ENCODE measurements at places on chromosomes 6 and 20. TPM values are rescaled to one million over a fixed set of nuclear protein-coding genes. Genes with fewer than 3 reads are reported as not detected.

- no peak overlapping the region for H3K4me3 ChIP-seq
- no peaks in the 10 kb centered on the region for H3K36me3 ChIP-seq
- H3K27ac ChIP-seq, result no peak overlapping the region
- no peaks in the 10 kb centered on the region for H3K4me1 ChIP-seq
- peaks cover 37% of the 10 kb centered on the region for H3K27me3 ChIP-seq
Measured at GRCh38 chr20:45153752-45154151, 20.9 kb upstream of the PI3 start.

DNA sequence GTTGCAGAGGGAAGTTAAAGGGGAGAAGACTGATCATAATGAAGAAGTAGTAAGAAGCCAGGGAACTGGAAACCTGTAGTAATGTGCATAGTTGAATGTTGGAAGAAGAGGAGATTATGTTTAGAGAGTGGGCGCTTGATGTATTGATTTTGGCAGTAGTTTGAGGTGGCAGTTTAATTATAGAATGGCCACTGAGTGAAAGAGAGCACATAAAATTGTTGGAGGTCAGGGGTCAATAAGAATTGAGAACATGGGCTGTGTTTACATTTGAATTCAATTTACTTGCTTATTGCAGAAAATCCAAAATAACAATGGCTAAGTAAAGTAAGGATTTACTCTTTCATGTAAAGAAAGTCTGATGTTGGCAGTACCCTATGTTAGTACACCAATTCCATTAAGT lies 15.7 kb downstream of the VTA1 start:
- no peak overlapping the region for H3K4me3 ChIP-seq
- no peak for DNase-seq
- peak overlapping the region; percentile 2 for H3K27ac ChIP-seq
- H3K4me1 ChIP-seq, result peaks cover 23% of the 10 kb centered on the region
- H3K36me3 ChIP-seq, result peaks cover 3% of the 10 kb centered on the region

- no peak for DNase-seq
- H3K4me3 ChIP-seq, result no peak overlapping the region
- no peak overlapping the region for H3K27ac ChIP-seq
- H3K4me1 ChIP-seq, result peaks cover 13% of the 10 kb centered on the region
Measured at GRCh38 chr6:14728396-14729024, 517.4 kb upstream of the JARID2 start.

GRCh38 chr6:163892824-163893561 lies 478.5 kb downstream of the QKI start:
- H3K4me3 ChIP-seq, result no peak overlapping the region
- no peak for DNase-seq
- H3K4me1 ChIP-seq, result no peaks in the 10 kb centered on the region
- peaks cover 3% of the 10 kb centered on the region for H3K36me3 ChIP-seq
- H3K27me3 ChIP-seq, result no peaks in the 10 kb centered on the region

DNA sequence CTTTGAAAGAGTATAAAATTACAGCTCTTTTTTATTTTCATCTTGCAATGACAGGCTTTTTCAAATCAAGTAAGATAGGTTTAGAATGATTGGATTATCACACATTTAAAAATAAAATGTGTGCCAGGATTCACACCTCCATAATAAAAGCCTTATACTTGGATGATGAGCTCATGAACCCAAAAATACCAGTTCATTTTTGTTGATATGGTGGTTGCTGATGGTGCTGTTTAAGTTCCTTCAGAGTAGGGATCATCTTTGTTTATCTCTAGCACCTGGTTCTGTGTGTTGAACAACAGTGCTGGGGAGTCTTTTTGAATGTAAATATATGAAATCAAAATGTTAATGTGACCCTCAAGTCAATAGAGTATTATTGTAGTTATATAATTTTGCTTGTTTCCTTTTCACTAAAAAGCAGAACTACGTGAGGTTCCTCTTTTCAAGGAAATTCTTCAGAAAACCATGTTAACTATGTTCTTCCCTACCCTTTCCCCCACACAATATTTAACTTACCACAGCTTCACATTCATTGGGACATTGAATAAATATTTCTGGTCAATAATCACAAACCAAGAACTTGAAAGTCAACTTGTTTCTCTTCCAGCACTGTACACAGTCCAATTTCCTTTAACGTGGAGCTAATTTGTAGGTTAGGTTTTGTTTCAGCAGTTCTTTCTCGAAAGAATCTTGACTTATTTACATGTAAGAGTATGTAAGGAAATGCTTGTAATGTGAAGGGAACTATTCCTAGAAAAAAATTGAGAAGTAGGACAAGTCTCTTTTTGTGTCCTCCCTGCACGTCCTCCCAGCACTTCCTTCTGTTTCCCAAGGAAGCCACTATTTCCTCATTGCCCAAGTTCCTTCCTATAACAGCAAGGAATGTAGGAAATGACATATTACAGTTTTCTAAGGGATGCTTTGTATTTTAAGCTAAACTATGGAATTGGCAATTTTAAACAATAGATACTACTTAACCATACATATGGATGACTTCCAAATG lies 945.9 kb upstream of the CITED2 start:
- DNase-seq, result no peak
- peaks cover 40% of the 10 kb centered on the region for H3K4me1 ChIP-seq
- no peak overlapping the region for H3K4me3 ChIP-seq
- H3K27ac ChIP-seq, result no peak overlapping the region
- no peaks in the 10 kb centered on the region for H3K36me3 ChIP-seq

GRCh38 chr20:33009214-33010132 lies 2.0 kb downstream of the BPIFB2 start:
- H3K36me3 ChIP-seq, result no peaks in the 10 kb centered on the region
- peaks cover 45% of the 10 kb centered on the region for H3K27me3 ChIP-seq
- H3K4me1 ChIP-seq, result peaks cover 3% of the 10 kb centered on the region
- no peak overlapping the region for H3K27ac ChIP-seq

DNA sequence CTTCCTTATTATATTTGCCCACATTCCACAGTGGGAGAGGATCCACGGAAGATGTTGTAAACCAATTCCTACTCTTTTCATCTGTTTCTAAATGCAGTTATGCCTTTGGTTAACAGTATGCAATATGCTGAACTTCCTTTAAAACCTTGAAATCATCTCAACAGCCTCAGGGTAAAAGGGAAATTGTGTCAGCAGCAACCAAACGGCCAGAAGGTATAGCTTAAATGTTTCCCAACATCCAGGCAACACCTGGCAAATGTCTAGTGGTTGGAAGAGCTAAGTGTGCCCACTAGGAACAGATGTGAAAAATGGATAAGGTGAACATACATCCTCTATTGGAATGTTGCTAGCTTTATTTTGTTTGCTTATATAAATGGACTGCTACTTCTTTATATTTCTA lies 164.8 kb downstream of the FAXC start:
- H3K27ac ChIP-seq, result no peak overlapping the region
- H3K4me3 ChIP-seq, result no peak overlapping the region
- no peaks in the 10 kb centered on the region for H3K4me1 ChIP-seq
- DNase-seq, result no peak

DNA sequence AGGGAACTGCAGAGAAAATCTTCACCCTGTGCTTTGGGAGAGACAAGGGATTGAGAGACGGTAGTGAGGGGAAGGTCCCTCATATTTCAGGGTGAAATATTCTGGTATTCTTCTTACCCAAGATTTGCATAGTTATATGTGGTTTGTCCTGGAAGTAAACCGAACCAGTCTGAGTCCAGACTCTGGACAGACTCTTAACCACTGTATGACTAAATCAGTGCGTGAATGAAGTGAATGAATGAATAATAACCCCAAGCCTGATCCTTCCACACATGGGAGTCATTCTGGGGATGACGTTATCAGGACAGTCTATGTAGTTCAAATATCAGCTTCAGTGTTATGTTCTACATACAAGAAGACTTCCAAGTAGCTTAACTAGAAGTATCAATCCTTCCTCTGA lies 690.7 kb downstream of the KIF16B start:
- H3K27me3 ChIP-seq, result peaks cover 3% of the 10 kb centered on the region
- no peaks in the 10 kb centered on the region for H3K4me1 ChIP-seq
- no peak overlapping the region for H3K4me3 ChIP-seq
- H3K27ac ChIP-seq, result no peak overlapping the region
- no peak for DNase-seq

GRCh38 chr6:139051396-139052060 lies 23.0 kb downstream of the ABRACL start:
- no peak overlapping the region for H3K4me3 ChIP-seq
- H3K4me1 ChIP-seq, result peaks cover 7% of the 10 kb centered on the region

DNA sequence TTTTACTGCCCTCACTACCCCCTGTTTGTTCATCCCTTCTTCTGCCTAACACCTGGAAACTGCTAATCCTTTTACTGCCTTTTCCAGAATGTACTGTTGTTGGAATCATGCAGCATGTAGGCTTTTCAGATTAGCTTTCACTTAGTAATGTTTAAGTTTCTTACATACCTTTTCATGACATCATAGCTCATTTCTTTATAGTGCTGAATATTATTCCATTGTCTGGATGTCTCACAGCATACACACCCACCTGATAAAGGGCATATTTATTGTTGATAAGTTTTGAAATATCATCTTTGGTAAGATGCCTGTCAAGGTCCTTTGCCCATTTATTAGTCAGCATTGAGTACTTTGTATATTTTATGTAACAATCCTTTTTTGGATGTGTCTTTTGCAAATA lies 588.2 kb upstream of the NRSN1 start:
- no peaks in the 10 kb centered on the region for H3K4me1 ChIP-seq
- H3K27me3 ChIP-seq, result no peaks in the 10 kb centered on the region
- no peaks in the 10 kb centered on the region for H3K36me3 ChIP-seq
- DNase-seq, result no peak
- no peak overlapping the region for H3K27ac ChIP-seq

DNA sequence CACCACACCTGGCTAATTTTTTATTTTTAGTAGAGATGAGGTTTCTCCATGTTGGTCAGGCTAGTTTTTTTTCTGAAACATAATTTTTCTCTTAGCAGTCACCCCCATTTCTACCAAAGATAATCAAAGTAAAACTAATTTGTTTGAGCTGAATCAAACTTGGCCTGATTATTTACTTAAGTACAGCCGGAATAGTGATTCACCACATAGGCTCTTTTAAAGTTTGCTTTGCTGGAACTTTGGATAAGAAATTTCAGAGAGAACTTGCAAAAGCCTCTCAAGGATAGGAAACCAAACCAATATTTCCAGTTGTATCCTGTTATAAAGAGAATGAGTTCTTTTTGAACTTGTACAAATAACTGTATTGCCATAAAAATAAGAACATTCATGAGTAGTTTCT lies 105.0 kb upstream of the SYNCRIP start:
- H3K27ac ChIP-seq, result no peak overlapping the region
- peaks cover 6% of the 10 kb centered on the region for H3K4me1 ChIP-seq
- H3K36me3 ChIP-seq, result no peaks in the 10 kb centered on the region
- no peak for DNase-seq

GRCh38 chr6:69936674-69937363 lies 70.5 kb downstream of the COL19A1 start:
- peak overlapping the region; percentile 77 for H3K27ac ChIP-seq
- H3K36me3 ChIP-seq, result no peaks in the 10 kb centered on the region
- DNase-seq, result no peak

- H3K27me3 ChIP-seq, result peaks cover 3% of the 10 kb centered on the region
- H3K27ac ChIP-seq, result no peak overlapping the region
- DNase-seq, result no peak
- H3K4me3 ChIP-seq, result no peak overlapping the region
- no peaks in the 10 kb centered on the region for H3K4me1 ChIP-seq
Measured at GRCh38 chr6:116550796-116551195, 2.8 kb upstream of the CALHM4 start.

DNA sequence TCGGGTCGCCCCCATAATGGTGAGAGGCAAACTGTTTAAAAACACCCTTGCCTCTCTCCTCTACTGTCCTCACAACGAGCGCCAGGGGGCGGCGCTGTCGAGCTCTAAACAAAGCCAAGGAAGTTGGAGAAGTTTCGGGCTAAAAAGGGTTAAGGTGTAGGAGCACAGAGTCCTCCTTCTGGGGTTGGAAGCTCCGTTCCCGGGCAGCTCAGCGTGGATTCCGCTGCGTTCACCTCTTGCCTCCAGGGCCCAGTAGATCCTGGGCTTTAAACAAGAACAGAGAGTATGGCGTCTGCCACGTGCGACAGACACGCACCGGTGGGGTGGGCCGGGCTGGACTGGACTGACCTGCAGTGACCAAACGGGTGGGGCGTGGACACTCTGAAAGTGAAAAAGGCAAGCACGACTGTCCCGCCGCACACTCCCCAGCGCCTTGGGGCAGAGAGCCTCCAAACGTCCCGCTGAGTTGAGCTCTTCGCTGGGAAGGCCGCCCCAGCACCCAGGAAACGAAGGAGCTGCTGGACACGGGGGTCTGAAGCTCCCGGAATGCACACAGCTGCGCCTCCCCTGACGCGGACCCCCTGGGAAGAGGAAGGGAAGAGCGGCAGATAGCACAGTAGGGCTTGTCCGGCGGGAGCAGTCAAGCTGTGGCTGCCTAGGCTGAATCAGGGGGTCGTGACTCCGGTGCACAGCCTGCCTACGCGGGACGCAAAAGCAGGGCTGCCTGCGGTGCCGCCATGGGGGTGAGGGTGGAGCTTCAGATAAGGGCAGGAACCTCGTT lies 1.6 kb upstream of the THBD start:
- peak overlapping the region; percentile 85 for H3K4me3 ChIP-seq
- H3K36me3 ChIP-seq, result peaks cover 2% of the 10 kb centered on the region
- H3K4me1 ChIP-seq, result peaks cover 32% of the 10 kb centered on the region
- H3K27me3 ChIP-seq, result no peaks in the 10 kb centered on the region

- H3K27ac ChIP-seq, result peak within 1 kb of the TSS; percentile 99
- H3K36me3 ChIP-seq, result peaks cover 3% of the 10 kb centered on the region
- peak within 1 kb of the TSS; percentile 99 for H3K4me3 ChIP-seq
- peak; percentile 92 for DNase-seq
Measured at GRCh38 chr20:33993576-33994221, at the start of gene RALY. Gene RALY (plus strand): TSS chr20:33993911. CDS start chr20:34072075, 78,164 bp downstream.

- DNase-seq, result no peak
- H3K27me3 ChIP-seq, result no peaks in the 10 kb centered on the region
- peaks cover 17% of the 10 kb centered on the region for H3K4me1 ChIP-seq
- no peak overlapping the region for H3K4me3 ChIP-seq
- H3K27ac ChIP-seq, result no peak overlapping the region
Measured at GRCh38 chr6:21914121-21914973, 320.8 kb downstream of the SOX4 start.

Gene WASF1
- total RNA-seq, result 13.7 TPM

Gene MUCL3
- not detected for total RNA-seq

Gene TRAPPC3L
- total RNA-seq, result 0.19 TPM

Gene PPDPF
- 261 TPM for total RNA-seq

Gene TNFRSF21
- 23.1 TPM for total RNA-seq

Gene LY6G6C
- not detected for total RNA-seq
